ENCODE measurements at places on chromosomes 3 and 15.

- no peak for DNase-seq
These were observed 249.4 kb downstream of the CHL1 start for GRCh38 chr3:445960-446359.

DNA sequence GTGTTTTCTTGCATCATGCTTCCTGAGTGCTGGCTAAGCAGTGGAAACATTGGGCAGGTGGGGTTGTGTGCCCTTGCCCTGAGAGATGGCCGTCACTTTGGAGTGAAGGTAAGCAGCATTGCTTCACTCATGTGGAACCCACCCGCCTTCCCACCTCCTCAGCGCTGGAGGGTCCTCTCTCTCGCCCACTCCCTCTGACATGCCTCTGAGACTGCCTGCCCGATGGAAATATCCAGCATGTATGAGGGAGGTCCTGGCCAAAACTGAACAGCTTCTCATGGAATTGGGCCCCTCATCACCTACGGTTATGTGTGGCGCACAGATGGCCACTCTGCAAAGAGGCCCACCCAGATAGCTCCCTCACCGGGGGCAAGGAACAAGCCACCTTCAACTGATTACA is 48.6 kb downstream of the SMAD3 start:
- no peak for DNase-seq

DNA sequence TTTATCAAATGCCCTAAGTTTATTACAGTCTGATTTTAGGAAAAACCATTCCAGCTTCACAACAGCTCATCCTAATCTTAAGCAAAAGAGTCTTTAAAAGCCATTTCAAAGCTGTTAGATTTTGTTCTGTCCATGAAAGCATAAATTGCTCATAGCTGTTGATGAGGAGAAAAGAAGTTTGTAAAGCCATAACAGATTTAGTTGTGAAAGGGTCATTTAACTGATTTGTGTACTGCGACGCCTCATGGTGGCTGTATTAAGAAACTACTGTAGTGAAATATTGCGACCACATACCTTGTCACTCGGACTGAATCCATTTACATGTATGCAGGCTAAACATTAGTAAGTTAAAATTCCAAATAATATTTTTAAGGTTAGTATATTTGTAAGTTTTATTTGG is 20.9 kb downstream of the BBX start:
- no peak for DNase-seq

- DNase-seq: no peak
These were observed 95.8 kb upstream of the KLF13 start for GRCh38 chr15:31230630-31231485.

DNA sequence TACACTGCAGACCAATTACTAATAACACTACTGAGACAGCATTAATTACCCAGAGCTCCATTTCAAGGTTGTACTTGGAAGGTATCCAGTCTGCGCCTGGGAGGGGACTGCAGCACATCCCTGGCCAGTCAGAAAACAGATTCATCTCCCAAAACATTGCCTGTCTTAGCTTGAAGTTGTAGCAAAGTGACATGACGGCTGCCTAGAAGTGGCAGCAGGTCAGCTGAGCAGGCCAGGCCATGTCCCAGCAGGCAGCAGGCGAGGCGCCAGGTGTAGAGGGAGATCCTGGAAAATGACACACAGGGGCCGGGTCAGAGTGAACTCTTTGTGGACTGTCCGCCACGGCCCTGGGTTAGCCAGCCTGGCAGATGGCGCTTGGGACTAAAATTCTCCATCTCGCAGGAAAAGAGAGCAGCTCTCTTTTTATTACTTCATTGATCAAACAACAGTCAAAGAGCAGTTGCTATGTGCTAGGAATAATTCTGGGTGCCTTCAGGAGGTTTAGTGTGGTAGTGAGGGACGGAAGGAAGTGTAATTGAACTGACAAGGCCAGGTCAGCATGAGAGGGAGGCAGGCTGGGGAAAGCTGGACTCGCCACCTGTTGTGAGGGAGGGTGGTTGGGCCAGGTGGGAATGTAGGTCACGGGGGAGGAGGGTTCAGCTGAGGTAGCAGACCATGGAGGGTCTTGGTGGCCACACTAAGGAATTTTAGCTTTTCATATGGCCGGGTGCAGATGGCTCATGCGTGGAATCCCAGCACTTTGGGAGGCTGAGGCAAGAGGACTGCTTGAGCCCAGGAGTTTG is 1.3 kb upstream of the MAP6D1 start:
- no peak for DNase-seq

- DNase-seq: peak; percentile 24
These were observed 125.5 kb downstream of the GADL1 start for GRCh38 chr3:30768703-30769550.

DNA sequence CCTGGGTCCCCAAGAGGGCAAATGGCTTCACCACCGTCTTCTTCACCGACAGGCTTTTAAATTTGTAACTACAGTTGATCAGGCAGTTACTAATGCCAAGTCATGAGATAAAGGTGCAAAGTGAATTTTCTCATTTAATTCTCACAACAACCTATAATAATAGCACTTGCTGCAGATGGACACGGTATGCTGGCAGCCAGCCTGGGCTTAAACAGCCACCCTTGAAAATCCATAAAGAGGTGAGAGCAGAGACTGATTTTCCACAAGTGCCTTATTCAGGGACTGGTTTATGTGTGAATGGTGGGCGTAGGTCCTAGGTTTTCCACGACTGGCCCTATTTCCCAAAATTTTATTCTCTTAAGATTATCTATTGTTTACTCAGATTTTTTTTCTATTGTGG is 117.8 kb downstream of the RAB11A start:
- DNase-seq: no peak

- DNase-seq: no peak
These were observed 28.2 kb upstream of the MGA start for GRCh38 chr15:41631880-41632470.

DNA sequence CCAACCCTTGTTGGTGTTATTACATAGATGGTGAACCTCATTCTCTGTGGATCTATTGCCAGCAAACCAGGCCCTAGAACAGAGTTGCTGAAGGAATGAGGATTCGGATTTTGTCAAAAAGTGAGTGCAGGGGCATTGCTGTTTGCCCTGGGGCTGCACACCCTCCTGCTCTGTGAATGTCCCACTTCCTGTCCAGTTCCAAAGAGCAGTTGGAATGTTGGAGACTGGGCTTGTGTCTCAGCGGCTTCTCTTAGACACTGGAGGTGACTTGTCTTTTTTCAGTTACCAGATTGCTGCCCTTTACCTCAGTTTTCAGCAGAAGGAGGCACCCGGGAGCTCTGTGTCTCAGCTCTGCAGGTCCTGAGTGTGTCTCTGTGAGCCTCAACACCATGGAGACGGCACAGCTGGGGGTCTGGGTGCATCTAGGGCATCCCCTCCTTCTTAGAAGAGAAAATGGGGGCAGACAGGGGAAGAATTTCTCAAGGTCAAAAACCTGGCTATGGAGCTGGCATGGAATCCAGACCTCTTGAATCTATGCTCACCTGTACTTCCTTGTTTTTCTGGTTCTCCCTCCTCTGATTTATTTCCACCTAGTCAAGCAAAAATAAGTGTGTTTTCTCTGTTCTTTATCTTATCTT is 46.3 kb downstream of the LIMD1 start:
- DNase-seq: no peak

- no peak for DNase-seq
These were observed 22.8 kb upstream of the RPL29 start for GRCh38 chr3:52018319-52019000.

GRCh38 chr3:23712656-23713559 is 92.8 kb upstream of the UBE2E1 start:
- no peak for DNase-seq
